ENCODE measurements at places on chromosomes 6 and 20.

- no peak for DNase-seq
Observed at GRCh38 chr6:156449128-156449527, 328.1 kb upstream of the ARID1B start.

- no peak for DNase-seq
Observed at GRCh38 chr20:53364646-53365045, 229.0 kb downstream of the ZNF217 start.

DNA sequence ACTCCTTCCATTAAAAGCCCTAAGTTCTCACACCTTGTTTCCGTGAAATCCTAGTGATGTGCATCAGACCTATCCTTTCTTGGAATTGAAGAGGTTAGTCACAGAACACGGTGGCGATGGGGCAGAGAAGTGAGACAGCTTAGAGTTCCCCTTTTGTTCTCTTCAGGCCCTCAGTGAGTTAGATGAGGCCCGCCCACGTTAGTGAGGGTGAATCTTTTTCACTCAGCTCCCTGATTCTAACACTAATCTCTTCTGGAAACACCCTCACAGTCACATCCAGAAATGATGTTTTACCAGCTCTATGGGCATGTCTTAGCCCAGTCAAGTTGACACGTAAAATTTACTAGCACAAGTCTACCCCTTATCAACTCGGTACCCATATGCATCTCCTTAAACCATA is 172.7 kb upstream of the NOX3 start:
- no peak for DNase-seq

GRCh38 chr6:51300510-51300909 is 481.8 kb downstream of the TFAP2B start:
- DNase-seq: no peak

DNA sequence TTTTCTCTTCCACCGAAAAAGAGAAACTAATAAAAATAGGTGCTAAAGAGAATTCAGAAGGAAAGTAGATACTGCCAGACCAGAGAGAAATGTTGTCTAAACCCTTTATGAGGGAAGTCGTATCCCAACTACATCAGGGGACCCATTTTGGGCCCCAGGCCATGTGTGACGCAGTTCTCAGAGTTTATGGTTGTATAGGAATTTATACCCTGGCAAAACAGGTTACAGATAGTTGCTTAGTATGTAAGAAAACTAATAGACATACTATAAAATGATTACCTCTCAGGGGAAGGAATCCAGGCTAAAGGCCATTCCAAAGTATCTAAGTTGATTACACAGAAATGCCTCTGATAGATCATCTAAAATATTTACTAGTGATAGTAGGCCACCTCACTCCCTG is 28.6 kb upstream of the SLC52A3 start:
- DNase-seq: no peak

- DNase-seq: no peak
Observed at GRCh38 chr6:110939429-110940200, 18.9 kb upstream of the GTF3C6 start.

DNA sequence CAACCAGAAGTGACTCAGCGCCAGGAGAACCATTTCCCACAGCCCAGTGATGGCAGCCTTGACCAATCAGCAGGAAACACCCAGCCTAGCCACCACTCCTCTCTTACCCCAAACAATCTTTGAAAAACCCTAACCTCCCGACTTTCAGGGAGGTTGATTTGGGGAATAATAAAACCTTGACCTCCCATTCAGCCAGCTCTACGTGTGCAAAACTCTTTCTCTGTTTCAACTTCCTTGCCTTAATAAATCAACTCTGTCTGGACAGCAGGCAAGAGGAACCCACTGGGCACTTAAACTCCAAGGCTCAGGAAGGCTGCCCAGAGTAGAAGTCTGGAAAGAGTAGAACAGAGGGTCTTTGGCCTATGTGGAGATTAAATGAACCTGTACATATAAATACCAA is 35.0 kb downstream of the SERPINB1 start:
- no peak for DNase-seq

GRCh38 chr6:170189236-170189635 is 101.6 kb downstream of the DLL1 start:
- no peak for DNase-seq
